ENCODE measurements at places on chromosomes 6 and 20.

GRCh38 chr6:30238178-30238795 is 25.1 kb upstream of the TRIM26 start:
- no peak for DNase-seq

- DNase-seq, result no peak
Observed at GRCh38 chr20:910870-911770, 5.0 kb downstream of the ANGPT4 start.

DNA sequence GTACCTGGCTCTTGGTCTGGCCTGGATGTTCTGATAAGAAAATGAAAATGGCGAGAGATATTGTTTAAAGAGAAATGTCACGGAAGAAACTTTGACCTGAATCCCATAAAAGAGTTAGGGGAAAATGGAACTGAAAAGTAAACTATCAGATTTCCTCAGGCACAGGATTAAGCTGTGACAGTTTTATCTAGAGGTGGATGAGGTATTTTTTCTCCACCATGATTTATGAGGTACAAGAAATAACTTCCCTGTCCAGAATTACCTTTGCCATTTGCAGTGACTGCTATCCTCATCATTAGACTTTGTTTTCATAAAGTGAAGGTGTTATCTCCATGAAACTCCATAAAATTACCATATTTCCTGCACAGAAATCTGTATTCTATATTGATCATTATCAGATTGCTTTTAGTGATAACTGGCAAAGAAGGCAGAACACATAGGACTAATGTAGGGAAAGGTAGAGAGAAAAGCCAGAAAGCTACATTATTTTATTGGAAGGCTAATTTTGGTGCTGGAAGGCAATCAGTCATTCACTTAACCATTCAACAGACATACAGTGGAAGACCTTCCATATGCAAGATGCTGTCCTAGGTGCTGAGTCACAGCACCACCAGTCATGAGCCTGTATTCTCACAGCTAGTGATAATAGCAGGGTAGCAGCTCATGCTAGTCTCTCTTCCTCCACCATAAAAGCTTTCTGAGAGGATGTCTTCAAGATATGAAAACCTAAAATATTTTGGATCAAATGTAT is 427.3 kb upstream of the CITED2 start:
- no peak for DNase-seq

GRCh38 chr6:113182370-113183141 is 674.6 kb upstream of the MARCKS start:
- peak; percentile 95 for DNase-seq

DNA sequence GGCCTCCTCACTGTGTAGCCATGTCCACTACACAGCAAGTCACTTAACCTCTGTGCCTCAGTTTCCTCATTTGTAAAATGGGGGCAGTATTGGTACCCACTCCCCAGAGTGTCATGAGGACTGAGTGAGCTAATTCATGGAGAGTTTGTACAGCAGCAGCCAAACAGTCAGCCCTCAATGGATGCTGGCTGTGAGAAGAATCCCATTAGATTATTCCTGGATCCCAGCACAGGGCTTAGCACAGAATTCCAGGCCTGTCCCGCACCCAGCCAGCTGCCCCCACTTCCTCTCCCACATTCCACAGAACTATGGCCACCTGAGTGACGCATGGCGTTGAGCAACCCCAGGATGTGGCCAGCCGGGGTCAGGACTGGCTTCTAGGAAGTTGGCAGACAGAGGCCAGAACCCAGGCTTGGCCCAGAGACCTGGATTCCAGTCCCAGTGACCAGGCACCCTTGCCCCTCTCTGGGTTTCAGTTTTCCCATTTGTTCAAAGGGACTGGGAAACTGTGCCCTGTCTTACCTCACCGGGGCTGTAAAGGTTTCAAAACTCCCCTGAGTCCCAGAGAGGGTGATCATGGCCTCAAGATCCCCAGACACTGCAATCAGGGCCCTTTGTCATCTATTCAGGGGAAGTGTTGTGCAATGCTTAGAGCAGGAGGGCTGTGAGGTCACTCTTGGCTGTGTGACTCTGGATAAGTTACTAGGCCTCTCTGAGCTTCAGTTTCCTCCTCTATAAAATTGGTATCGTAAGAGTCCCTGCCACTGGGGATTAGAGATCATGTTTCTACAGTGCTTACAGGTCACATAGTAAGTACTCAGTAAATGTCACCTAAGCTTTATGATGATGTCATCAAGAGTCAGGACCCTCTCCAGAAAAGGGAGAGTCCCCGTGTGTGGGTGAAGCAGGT is 3.0 kb upstream of the TGM2 start:
- no peak for DNase-seq

- DNase-seq, result no peak
Observed at GRCh38 chr6:85867595-85867994, 224.9 kb upstream of the SYNCRIP start.

- no peak for DNase-seq
Observed at GRCh38 chr6:70210462-70210861, 92.4 kb downstream of the COL9A1 start.

DNA sequence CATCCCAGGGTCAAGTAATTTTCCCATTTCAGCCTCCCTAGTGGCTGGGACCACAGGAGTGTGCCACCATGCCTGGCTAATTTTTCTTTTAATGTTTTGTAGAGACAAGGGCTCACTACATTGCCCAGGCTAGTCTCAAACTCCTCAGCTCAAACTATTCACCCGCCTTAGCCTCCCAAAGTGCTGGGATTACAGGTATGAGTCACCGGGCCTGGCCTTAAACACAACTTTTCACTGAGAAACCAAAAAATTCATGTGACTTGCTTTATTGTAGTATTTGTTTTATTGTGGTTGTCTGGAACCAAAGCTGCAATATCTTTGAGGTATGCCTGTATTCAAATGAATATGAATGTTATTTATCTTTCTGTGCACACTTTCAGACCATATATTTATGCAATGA is 72.2 kb downstream of the RWDD2A start:
- DNase-seq, result no peak

GRCh38 chr6:106181664-106182418 is 95.7 kb downstream of the PRDM1 start:
- no peak for DNase-seq

- no peak for DNase-seq
Observed at GRCh38 chr6:119207327-119207726, 128.9 kb upstream of the FAM184A start.

DNA sequence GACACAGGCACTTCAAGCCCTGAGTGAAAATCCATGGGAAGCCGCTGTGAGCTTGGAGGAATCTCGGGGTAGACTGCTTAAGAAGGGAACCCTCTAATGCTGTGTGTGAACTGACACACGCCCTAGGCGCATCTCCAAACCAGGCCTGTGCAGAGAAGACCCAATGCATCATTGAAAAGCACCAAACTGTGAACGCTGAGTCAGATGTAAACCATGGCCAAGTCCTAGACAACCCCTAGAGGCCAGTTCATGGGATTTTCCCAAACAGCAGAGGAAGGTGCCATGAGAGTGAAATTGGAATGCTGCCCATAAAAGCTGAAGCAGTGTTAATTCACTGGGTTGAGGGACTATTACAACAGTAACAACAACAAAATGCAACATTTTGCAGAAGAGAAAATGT is 296.5 kb downstream of the SMOC2 start:
- peak; percentile 18 for DNase-seq

GRCh38 chr20:44799691-44800090 is 10.7 kb downstream of the RIMS4 start:
- no peak for DNase-seq

DNA sequence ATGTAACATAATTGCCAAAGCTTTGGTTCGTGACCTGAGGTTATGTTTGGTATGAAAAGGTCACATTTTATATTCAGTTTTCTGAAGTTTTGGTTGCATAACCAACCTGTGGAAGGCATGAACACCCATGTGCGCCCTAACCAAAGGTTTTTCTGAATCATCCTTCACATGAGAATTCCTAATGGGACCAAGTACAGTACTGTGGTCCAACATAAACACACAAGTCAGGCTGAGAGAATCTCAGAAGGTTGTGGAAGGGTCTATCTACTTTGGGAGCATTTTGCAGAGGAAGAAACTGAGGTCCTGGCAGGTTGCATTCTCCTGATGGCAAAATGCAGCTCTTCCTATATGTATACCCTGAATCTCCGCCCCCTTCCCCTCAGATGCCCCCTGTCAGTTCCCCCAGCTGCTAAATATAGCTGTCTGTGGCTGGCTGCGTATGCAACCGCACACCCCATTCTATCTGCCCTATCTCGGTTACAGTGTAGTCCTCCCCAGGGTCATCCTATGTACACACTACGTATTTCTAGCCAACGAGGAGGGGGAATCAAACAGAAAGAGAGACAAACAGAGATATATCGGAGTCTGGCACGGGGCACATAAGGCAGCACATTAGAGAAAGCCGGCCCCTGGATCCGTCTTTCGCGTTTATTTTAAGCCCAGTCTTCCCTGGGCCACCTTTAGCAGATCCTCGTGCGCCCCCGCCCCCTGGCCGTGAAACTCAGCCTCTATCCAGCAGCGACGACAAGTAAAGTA is 547 bp upstream of the ESR1 start:
- no peak for DNase-seq

GRCh38 chr6:46610862-46611553 is 41.6 kb downstream of the CYP39A1 start:
- DNase-seq, result no peak

Data from NCI-H2029 treated with DMSO at 0.1 percent for 48 hours (cell line).